ENCODE measurements at places on chromosomes 13 and 19.
A peak's percentile ranks its signal among the peaks of the same experiment; 100 is the strongest.

- peaks cover 46% of the 10 kb centered on the region for H3K4me1 ChIP-seq
- DNase-seq: peak; percentile 90
- H3K27me3 ChIP-seq: no peaks in the 10 kb centered on the region
- peak overlapping the region; percentile 82 for H3K4me3 ChIP-seq
- peak overlapping the region; percentile 100 for H3K27ac ChIP-seq
Observed at GRCh38 chr13:40665126-40666044, 1.1 kb downstream of the FOXO1 start.

- no peaks in the 10 kb centered on the region for H3K27me3 ChIP-seq
Observed at GRCh38 chr19:50384685-50385535, 763 bp downstream of the POLD1 start.

DNA sequence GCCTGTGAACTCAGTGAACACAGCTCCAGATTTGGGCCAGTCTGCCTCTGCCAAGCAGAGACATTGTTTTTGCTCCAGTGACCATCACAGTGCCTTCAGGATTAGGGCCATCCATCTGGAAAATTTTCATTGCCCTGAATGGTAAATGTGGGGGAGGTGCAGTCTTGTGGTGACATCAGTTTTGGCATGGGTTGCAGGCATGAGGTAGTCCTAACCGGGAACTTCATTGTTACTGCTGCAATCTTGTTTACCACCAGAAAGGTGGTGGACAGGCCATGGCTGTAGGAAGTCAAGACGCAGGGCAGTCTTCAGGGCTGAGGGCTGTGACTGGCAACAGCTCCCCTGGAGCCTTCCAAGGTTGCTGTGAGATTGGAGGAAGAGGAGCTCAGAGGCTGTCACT lies 55.2 kb downstream of the SPATA13 start:
- H3K4me3 ChIP-seq: no peak overlapping the region
- H3K4me1 ChIP-seq: peaks cover 61% of the 10 kb centered on the region
- H3K27me3 ChIP-seq: no peaks in the 10 kb centered on the region
- no peak for DNase-seq
- H3K36me3 ChIP-seq: no peaks in the 10 kb centered on the region

DNA sequence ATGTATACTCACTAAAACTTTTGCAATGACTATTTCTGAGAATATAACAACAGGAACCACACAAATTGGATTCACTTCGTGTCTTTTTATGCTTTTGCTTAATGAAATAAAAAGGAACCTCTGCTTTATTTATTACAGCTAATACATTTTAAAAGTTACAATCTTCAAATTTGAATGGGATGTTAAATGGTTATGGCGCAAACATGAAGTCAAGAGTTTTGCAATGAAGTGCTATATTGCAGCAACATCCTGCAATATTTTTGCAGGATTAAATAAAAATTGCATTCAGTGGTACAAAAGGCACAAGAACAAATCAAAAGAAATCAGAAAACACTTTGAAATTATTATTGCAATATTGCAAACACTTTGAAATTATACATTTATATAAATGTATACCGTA lies 1519.0 kb upstream of the MIR17HG start:
- H3K27ac ChIP-seq: no peak overlapping the region
- no peaks in the 10 kb centered on the region for H3K36me3 ChIP-seq
- no peaks in the 10 kb centered on the region for H3K27me3 ChIP-seq
- no peaks in the 10 kb centered on the region for H3K4me1 ChIP-seq

GRCh38 chr13:44147648-44148047 lies 226.0 kb upstream of the SERP2 start:
- H3K36me3 ChIP-seq: no peaks in the 10 kb centered on the region
- no peak overlapping the region for H3K27ac ChIP-seq
- no peaks in the 10 kb centered on the region for H3K27me3 ChIP-seq
- H3K4me1 ChIP-seq: peaks cover 4% of the 10 kb centered on the region
- H3K4me3 ChIP-seq: no peak overlapping the region

- H3K36me3 ChIP-seq: no peaks in the 10 kb centered on the region
- H3K4me3 ChIP-seq: no peak overlapping the region
- no peaks in the 10 kb centered on the region for H3K27me3 ChIP-seq
- no peak for DNase-seq
- H3K27ac ChIP-seq: no peak overlapping the region
Observed at GRCh38 chr13:114311387-114311786, 2.9 kb upstream of the CHAMP1 start.

GRCh38 chr13:113415825-113416224 lies 37.5 kb downstream of the ADPRHL1 start:
- no peaks in the 10 kb centered on the region for H3K27me3 ChIP-seq
- DNase-seq: no peak
- H3K36me3 ChIP-seq: no peaks in the 10 kb centered on the region
- peaks cover 3% of the 10 kb centered on the region for H3K4me1 ChIP-seq

DNA sequence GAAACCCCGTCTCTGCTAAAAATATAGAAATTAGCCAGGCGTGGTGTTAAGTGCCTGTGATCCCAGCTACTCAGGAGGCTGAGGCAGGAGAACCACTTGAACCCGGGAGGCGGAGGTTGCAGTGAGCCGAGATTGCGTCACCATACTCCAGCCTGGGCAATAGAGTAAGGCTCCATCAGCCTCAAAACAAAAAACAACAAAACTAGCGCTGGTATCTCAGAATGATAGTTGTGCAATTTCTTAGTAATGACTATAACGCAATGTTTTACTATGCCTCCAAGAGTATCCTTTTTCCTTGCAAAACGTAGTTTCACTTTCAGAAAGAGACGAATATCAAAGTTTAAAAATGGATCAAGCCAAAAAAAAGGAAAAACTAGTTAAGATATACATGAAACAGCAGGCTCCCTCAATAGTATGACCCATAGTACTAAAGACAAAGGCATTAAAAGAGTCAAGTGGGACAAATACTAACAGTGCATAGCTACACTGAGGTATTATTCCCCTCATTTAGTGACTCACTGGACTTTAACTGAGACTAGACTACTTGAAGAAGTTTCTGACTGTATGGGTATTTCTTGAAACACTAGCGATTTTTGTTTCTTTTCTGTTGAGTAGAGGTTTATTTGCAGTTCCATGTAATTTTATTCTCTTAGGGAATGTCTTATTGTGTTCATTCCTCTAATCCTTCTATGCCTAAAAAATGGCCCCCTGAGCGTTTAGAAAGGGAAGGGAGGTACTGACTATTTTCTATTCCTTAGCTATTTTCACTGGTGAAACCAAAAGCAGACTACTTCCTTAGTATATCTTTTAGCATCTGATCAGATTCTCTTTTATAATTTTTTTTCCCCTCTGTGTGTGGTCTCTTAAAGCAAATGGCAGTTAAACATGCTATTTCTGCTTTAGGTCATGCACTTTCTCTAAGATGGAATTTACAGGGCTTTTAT lies 10.4 kb upstream of the ITM2B start:
- H3K27ac ChIP-seq: peak overlapping the region; percentile 81
- peak overlapping the region; percentile 14 for H3K4me3 ChIP-seq
- no peaks in the 10 kb centered on the region for H3K36me3 ChIP-seq
- no peak for DNase-seq
- H3K4me1 ChIP-seq: peaks cover 23% of the 10 kb centered on the region
- no peaks in the 10 kb centered on the region for H3K27me3 ChIP-seq

DNA sequence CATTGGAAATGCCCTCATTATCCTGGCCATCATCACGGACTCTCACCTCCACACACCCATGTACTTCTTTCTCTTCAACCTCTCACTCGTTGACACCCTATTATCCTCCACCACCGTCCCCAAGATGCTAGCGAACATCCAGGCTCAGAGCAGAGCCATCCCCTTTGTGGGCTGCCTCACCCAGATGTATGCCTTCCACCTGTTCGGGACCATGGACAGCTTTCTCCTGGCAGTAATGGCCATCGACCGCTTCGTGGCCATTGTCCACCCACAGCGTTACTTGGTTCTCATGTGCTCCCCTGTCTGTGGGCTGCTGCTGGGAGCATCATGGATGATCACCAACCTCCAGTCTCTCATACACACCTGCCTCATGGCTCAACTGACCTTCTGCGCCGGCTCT lies 5.2 kb downstream of the OR1I1 start:
- no peak overlapping the region for H3K4me3 ChIP-seq
- DNase-seq: no peak
- peaks cover 49% of the 10 kb centered on the region for H3K27me3 ChIP-seq
- H3K4me1 ChIP-seq: peaks cover 6% of the 10 kb centered on the region
- H3K27ac ChIP-seq: no peak overlapping the region

DNA sequence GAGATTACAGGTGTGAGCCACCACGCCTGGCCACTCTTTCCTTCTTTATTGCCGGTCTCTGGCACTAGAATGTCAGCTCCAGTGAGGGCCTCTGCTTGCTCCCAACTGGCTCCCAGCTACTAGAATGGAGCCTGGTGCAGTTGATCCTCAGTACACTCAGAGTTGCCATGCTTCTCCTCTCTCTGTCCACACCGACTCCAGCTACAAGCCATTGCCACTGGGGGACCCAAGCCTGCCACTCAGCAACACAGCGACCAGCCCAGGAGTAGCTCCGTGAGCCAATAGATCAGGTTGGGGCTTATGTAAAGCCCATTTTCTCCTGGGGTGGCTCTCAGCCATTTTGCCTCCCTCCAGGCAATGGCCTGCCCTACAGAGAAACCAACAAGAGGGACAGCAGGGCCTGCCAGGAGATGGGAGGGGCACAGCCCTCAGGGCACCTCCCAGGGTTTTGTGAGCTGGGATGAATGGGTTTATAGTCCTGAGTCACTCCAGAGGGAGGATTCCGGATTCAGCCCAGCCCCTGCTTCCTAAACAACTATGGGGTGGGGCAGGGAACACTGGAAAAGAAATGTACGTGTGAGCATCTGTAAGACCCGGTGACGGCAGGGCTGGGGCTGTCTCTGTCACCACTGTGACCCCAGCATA lies 36.5 kb downstream of the OPA3 start:
- H3K27me3 ChIP-seq: no peaks in the 10 kb centered on the region
- DNase-seq: no peak
- H3K4me1 ChIP-seq: no peaks in the 10 kb centered on the region
- H3K4me3 ChIP-seq: no peak overlapping the region
- no peak overlapping the region for H3K27ac ChIP-seq

GRCh38 chr13:107518292-107518691 lies 697.0 kb downstream of the LIG4 start:
- no peak overlapping the region for H3K27ac ChIP-seq
- no peak for DNase-seq
- no peaks in the 10 kb centered on the region for H3K36me3 ChIP-seq
- no peaks in the 10 kb centered on the region for H3K4me1 ChIP-seq

DNA sequence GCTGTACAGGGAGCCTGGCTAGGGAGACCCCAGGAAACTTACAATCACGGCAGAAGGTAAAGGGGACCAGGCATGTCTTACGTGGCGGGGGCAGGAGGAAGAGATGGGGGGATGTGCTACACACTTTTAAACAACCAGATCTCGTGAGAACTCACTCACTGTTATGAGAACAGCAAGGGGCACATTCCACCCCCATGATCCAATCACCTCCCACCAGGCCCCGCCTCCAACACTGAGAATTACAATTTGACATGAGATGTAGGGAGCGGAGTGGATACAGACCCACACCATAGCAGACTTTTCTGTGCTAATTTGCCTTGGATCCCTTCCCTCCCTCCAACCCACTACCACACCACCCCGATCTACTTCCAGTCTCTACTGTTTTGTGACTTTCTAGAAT lies 106.7 kb upstream of the PEG3 start:
- H3K4me1 ChIP-seq: no peaks in the 10 kb centered on the region
- no peaks in the 10 kb centered on the region for H3K27me3 ChIP-seq
- no peaks in the 10 kb centered on the region for H3K36me3 ChIP-seq
- H3K4me3 ChIP-seq: no peak overlapping the region

GRCh38 chr19:14427461-14427860 lies 5.6 kb upstream of the PKN1 start:
- no peaks in the 10 kb centered on the region for H3K27me3 ChIP-seq
- H3K4me3 ChIP-seq: no peak overlapping the region
- no peak for DNase-seq
- no peak overlapping the region for H3K27ac ChIP-seq
- peaks cover 10% of the 10 kb centered on the region for H3K4me1 ChIP-seq

DNA sequence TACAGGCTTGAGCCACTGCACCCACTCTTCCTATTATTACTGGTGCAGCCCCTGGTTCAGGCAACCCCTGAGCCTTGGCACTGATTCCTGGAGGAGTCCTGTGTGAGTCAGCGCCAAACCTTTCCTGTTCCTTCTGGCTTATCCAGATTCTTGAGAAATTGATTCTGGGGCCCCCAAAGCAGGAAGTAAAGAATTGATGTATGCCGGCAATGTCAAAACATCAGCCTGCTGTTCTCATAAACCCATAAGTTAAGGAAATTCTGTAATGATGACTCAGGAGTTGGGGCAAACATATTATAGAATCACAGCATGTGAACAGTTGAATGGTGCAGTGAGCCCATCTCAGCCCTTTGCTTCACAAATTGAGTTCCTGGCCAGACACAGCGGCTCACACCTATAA lies 1.4 kb upstream of the OR7G3 start:
- H3K4me1 ChIP-seq: peaks cover 8% of the 10 kb centered on the region
- no peak overlapping the region for H3K27ac ChIP-seq
- no peak for DNase-seq
- no peak overlapping the region for H3K4me3 ChIP-seq
- peaks cover 36% of the 10 kb centered on the region for H3K27me3 ChIP-seq

GRCh38 chr13:101838323-101838722 lies 385.8 kb downstream of the ITGBL1 start:
- DNase-seq: no peak

DNA sequence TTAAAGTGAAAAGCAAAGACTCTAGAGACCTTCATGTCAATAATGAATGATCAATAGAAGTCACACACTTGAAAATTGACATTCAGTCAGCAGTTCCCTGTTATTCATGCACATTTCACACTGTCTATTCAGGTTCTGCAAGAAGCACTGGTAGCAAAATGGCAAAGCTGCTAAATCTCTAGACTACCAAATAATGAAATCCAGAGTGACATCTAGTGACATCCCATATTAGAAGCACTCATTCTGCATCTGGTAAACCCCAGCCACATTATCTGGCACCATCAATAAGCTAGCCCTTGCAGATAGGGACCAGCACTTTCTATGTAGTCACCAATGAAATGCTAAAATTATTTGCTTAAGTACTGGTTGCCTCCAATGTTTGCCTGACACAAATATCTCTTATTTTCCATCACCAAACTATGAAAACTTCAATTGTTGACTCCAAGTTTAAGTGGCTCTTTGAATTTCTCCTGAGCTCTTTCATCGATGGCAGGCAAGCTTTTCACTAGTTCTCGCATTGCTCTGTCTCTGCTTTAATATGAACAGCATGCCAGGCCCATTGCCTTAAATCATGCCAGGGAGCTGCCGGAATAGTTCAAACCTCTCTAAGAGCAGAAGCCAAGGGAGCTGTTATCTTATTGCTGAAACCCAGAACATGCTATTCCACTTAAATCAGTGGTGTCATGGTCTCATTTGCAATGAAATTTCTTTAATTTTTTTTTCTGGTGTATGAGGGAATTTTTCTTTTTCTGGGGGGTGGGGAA lies 409.9 kb downstream of the MZT1 start:
- no peak overlapping the region for H3K4me3 ChIP-seq
- H3K27me3 ChIP-seq: no peaks in the 10 kb centered on the region
- H3K4me1 ChIP-seq: no peaks in the 10 kb centered on the region
- DNase-seq: no peak
- H3K36me3 ChIP-seq: no peaks in the 10 kb centered on the region

GRCh38 chr19:850221-850978 lies 1.7 kb upstream of the ELANE start:
- H3K4me1 ChIP-seq: peaks cover 8% of the 10 kb centered on the region
- peaks cover 55% of the 10 kb centered on the region for H3K27me3 ChIP-seq
- no peak overlapping the region for H3K27ac ChIP-seq
- DNase-seq: peak; percentile 81
- no peak overlapping the region for H3K4me3 ChIP-seq
- no peaks in the 10 kb centered on the region for H3K36me3 ChIP-seq

Data from spleen (tissue), 13 donors.